Thymus (tissue), 14 donors: ENCODE measurements at places on chromosomes 2 and 18. TPM values are rescaled to one million over a fixed set of nuclear protein-coding genes. Genes with fewer than 3 reads are reported as not detected.

DNA sequence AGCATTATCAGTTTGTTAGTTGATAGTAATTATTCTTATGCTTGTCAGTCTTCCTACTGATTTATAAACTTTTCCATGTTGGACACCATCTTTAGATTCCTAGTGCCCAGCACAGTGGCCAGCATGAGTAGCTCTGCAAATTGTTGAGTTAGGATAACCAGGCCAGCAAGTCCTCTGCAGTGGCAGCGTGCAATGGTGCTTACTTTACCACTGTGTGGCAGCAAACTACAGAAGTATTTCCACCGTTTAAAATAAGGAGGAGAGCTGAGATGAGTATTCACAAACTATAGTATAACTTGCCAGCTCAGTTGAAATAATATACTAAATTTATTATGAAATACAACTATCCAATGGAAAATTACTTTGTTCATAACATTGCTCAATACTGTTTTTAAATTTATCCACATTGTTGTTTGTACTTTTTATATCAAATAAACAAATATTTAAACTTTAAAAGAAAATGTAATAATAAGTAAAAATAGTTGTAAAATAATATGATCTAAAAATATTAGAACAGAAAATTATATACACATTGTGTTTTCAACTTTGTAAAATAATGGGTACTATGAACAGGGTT lies 9.3 kb upstream of the THADA start:
- DNase-seq: no peak
- no peaks in the 10 kb centered on the region for H3K27me3 ChIP-seq
- H3K36me3 ChIP-seq: no peaks in the 10 kb centered on the region
- no peaks in the 10 kb centered on the region for H3K4me1 ChIP-seq
- H3K4me3 ChIP-seq: no peak overlapping the region

Gene HOXD8
- total RNA-seq: 1.5 TPM

Gene ATP6V1B1
- total RNA-seq: 0.19 TPM

- DNase-seq: no peak
- H3K27ac ChIP-seq: peak overlapping the region; percentile 18
- no peaks in the 10 kb centered on the region for H3K36me3 ChIP-seq
- H3K4me3 ChIP-seq: peak overlapping the region; percentile 58
- H3K4me1 ChIP-seq: peaks cover 11% of the 10 kb centered on the region
- H3K27me3 ChIP-seq: peaks cover 7% of the 10 kb centered on the region
These were observed 823 bp upstream of the RNU2-63P start for GRCh38 chr2:88016960-88017779.

Gene ACVR1
- 3.0 TPM for total RNA-seq

DNA sequence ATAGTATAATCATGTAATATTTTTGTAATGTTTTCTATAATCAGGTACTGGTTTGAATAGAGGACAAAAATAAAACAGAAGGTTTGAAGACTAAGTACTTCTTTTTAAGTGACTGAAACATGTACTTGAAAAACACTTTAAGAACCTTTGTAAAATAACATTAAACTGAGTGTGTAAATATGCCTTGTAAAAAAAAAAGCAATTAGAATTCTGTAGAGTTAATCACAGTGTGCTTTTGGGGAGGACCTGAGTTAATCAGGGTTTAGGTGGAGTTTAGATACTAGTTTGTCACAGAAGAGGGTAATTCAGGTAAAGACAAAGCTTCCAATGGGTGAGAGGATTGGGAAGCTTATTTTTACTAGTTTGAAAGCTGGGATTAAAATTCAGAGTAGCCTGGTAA lies 10.3 kb downstream of the MBD5 start:
- H3K27ac ChIP-seq: no peak overlapping the region
- no peak overlapping the region for H3K4me3 ChIP-seq
- no peak for DNase-seq

Gene RNF125
- total RNA-seq: 5.1 TPM

Gene FBLN7
- 6.0 TPM for total RNA-seq

DNA sequence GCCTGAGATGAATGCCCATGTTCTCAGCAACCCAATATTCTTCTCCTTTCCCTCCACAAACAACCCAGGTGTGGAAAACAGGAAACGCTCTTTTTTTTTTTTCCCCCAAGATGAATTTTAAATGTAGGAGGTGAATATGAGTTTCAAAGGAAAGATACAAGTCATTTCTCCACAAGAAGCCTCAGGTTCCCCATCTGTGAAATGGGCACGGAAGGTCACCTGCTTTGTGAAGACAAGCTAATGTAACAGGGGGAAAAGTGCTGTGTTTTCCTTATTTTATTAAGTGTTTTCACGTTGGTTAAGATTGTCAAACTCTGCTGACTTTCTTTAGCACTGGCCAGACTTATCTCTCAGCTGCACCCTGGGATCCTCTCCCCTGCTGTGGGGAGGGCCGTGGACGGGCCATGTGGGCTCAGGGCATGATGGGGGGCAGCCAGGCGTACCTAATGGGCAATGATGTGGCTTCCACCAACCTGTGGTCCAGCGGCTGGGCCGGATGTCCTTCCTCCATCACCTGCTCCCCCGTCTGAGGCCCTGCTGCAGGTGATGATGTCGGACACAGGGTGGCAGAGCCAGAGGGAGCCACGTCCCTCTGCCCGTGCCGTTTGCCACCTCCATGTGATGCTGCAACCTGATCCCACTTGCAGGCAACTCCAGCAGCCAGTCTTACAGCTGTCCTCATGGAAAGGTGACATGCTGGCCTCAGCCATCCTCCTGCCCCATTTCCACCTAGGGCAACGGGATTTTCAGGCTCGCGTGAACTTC lies 130.0 kb upstream of the PXDN start:
- no peak for DNase-seq
- H3K36me3 ChIP-seq: no peaks in the 10 kb centered on the region
- no peaks in the 10 kb centered on the region for H3K27me3 ChIP-seq
- H3K4me3 ChIP-seq: no peak overlapping the region

Gene UCN
- total RNA-seq: 1.0 TPM

- no peak overlapping the region for H3K27ac ChIP-seq
- H3K36me3 ChIP-seq: no peaks in the 10 kb centered on the region
- H3K4me3 ChIP-seq: no peak overlapping the region
- no peak for DNase-seq
- no peaks in the 10 kb centered on the region for H3K27me3 ChIP-seq
These were observed 576.2 kb downstream of the CPS1 start for GRCh38 chr2:211132573-211132972.

DNA sequence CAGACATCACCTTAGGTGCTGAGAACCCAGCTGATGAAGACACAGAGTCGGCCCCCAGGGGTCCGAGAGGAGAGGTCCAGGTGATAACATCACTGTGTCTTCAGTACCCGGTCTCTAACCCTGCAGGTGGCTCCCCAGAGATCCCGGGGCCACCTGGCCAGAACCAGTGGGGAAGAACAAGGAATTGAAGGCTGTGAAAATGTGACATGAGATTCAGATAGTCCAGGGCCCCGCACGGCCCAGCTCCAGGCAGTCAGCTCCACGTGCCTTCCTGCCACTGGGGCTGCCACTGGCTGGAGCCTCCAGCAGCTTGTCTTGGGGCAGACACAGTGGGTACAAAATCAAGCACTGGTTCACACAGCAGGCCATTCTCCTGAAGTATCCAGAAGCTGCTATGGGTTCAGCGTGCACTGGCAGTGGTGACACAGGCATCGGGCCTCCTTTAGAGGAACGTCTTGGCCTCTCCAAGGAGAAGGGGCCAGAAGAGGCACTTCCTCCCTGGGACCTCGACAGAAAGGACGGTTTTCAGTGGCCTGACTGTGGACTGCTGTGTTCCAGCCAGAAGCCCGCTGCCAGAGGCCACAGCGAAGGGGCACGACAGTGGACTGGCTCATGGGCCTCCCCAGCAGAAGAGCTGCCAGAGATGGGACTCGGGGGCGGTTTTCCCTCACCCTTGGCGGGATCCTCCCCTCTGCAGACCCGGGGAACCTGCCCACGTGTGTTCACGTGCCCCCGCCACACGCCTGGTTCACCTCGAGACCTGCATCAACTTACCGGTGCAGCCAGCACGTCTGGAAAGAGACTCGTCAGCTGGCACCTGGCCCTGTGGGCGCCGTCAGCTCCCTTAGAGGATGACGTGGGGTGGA lies 150.4 kb downstream of the HDAC4 start:
- H3K36me3 ChIP-seq: peaks cover 5% of the 10 kb centered on the region
- peak; percentile 56 for DNase-seq
- H3K4me1 ChIP-seq: peaks cover 63% of the 10 kb centered on the region
- H3K27me3 ChIP-seq: no peaks in the 10 kb centered on the region

GRCh38 chr2:39938035-39938835 lies 159.2 kb upstream of the THUMPD2 start:
- no peaks in the 10 kb centered on the region for H3K36me3 ChIP-seq
- DNase-seq: no peak
- H3K4me3 ChIP-seq: no peak overlapping the region
- H3K27ac ChIP-seq: no peak overlapping the region
- H3K4me1 ChIP-seq: peaks cover 8% of the 10 kb centered on the region
- H3K27me3 ChIP-seq: no peaks in the 10 kb centered on the region

- no peak overlapping the region for H3K4me3 ChIP-seq
- DNase-seq: no peak
- H3K4me1 ChIP-seq: no peaks in the 10 kb centered on the region
- H3K27me3 ChIP-seq: no peaks in the 10 kb centered on the region
These were observed 147.9 kb downstream of the LNPK start for GRCh38 chr2:175854129-175854528.
